Activated CD8-positive, alpha-beta T cell treated with anti-CD3 and anti-CD28 coated beads, Interleukin-2, amount 10 ng/mL, durations not matched to agents 7 days and 5 days (primary cell): ENCODE measurements at places on chromosomes 2 and 18. TPM values are rescaled to one million over a fixed set of nuclear protein-coding genes. Genes with fewer than 3 reads are reported as not detected.
A peak's percentile ranks its signal among the peaks of the same experiment; 100 is the strongest.

The C2orf66 gene
- total RNA-seq = 0.13 TPM

The OSR1 gene
- not detected for total RNA-seq

The FSIP2 gene
- total RNA-seq = 0.26 TPM

The ARHGAP15 gene
- total RNA-seq = 154 TPM

The MARCO gene
- total RNA-seq = not detected

The DGKD gene
- total RNA-seq = 94.2 TPM

The ABCG5 gene
- not detected for total RNA-seq

The STARD6 gene
- not detected for total RNA-seq

The TMEM178A gene
- not detected for total RNA-seq

The MC5R gene
- total RNA-seq = not detected

- DNase-seq = peak; percentile 65
Measured at GRCh38 chr2:203869223-203870042, 1.9 kb downstream of the CTLA4 start.

- no peak for DNase-seq
Measured at GRCh38 chr2:66836851-66837250, 401.9 kb downstream of the MEIS1 start.

DNA sequence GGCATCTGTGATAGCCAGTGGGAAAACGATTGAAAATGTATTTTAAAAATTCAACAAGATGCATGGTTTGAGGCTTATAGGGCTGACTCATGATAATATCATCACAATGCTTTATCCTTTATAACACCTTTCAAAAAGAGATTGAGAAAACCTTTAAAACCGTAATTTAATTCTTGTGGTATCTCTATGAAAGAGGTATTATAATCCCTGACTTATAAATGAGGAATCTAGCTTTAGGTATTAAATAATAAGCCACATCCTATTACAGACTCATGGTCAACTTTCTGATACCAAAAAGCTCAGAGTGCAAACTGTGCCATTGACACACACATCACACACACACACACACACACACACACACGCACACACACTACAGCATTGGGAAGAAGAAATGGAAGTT, 134.6 kb upstream of the RAB12 start:
- DNase-seq = no peak

DNA sequence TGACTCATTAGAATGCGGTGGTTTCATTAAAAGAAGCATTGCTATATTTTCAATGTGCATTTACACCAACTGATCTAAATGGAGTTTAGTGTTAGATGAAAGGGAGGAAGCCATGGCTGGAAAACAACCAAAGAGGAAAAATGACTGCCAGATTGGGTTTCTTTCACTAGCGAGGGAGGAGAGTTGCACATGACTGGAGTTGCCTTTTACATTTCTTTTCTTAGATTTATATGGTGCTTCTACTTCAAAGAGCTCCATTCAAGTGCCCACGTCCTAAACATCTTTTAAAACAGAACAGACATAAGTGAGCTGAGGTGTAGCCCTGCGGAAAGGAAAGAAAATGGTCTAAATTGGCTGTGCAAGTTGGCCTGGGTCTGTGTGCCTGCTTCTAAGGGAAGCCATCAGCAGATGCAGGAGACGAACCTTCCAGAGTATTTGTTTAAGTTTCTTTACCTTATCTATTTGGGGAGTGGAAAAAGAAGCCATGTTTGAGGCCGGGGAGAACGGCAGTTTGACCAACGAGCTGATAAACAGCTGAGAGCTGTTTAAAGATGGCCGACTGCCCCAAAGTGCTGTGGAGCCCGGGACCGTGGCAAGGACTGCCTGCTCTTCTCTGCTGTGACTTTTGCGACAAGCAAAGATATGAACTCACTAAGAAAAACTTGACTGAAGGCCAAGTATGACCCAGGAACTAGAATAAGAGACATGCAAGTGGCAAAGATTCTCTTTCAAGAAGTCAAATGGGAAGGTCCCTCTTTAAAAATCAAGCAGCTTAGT, 327.0 kb downstream of the ZNF516 start:
- no peak for DNase-seq

DNA sequence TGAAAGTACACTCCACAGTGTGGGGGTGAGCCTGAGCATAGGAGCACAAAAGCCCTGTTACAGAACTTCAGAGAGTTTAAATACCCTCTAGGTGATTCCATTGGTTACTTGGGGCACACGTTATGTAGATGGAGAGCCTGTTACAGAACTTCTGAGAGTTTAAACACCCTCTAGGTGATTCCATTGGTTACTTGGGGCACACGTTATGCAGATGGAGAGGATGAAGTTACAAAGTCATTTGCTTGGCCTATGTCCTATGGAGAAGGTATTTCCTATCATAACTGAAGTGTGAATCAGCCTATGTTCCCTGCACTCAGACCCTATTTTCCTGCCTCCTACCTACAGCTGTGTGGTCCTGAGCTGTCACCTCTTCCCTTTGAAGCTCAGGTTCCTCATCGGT, 3.8 kb upstream of the CAPN10 start:
- DNase-seq = no peak

DNA sequence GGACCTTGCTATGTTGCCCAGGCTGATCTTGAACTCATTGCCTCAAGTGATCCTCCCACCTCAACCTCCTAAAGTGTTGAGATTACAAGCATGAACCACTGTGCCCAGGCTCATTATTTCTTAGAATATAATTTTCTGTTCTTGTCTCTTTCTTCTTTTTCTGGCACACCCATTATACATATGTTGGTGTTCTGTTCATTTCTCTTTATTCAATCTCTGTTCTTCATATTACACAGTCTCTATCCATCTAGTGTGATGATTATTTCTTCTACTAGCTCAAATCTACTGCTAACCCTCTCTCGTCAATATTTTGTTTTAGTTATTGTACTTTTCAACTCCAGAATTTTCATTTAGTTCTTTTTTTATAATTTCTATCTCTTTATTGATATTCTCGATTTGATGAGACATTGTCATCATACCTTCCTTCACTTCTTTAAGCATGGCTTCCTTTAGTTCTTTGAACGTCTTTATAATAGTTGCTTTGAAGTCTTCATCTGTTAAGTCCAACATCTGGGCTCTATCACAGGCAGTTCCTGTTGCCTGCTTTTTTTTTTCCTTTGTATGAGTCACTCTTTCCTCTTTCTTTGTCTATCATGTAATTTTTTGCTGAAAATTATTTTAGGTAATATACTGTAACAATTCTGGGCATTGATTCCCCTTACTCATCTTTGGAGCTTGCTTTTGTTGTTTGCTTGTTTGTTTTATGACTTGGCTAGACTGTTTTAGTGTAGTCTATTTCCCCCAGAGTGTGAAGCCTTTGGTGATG, 196.4 kb upstream of the NABP1 start:
- DNase-seq = no peak

- DNase-seq = no peak
Measured at GRCh38 chr2:120254178-120254577, 1.5 kb downstream of the RALB start.

DNA sequence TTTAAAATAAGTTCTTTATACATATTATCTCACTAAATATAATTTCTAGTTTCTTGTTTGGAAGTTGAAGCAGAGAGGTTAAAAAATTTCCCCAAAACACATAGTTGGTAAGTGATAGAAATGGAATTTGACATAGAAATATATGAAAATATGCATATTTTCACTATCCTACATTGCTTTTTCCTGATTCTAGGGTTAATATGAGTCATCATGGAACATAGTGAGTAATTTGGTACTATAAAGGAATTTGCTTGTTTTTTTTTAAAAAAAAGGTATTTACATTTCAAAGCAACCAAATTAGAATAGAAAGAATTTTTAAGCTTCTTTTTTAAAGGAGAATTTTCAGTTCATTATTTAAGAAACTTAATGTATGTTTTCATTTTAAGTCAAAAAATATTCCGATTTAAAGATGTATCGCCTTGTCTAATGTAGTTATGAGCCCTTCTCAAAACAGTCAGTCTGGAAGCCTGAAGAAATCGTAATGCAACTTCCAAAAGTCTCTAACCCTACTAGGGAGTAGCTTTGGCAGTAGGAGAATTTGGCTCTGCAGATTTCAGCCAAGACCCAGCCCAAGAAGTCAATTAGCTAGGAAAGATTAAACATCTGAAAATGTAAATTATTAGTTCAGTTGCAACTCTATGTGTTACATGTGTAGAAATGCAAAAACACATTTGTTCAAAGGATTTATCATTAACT, 147.3 kb downstream of the RDH14 start:
- DNase-seq = no peak

- no peak for DNase-seq
Measured at GRCh38 chr2:203960811-203961210, 24.2 kb downstream of the ICOS start.

DNA sequence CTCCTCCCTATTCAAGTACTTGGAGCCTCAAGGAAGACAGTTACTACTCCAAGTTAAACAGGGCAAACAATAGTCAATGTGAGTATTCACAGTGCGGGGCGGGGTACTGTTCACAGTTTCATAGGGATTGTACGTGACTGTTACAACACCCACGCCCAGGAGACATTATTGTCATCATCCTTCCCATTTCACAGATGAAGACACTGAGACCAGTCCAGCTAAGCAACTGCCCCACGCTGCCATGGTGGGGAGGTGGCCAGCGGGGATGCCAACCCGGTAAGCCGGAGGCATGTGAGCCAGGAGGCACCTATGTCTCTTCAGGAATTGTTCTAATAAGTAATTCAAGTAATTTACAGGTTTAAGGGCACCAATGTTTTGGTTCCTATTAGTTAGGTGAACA, 982 bp downstream of the HJURP start:
- no peak for DNase-seq

DNA sequence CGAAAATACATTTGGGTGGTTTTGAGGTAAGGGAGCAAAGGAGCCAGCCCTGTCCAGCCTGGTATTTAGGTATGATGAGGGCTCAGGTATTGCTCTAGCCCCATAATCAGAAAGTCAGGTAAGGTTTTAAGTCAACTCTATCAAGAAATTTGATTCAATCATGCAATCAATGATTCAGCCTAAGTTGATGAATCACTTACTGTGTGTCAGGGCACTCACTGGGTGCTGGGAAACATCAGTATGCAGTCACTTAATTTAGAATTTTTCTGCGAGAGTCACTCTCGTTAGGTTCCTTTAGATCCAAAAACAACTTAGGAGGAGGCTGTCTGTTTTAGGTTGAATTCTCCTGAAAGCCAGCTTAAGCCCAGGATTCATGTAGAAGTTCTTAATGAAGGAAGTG, 17.7 kb upstream of the SERPINB2 start:
- DNase-seq = no peak

DNA sequence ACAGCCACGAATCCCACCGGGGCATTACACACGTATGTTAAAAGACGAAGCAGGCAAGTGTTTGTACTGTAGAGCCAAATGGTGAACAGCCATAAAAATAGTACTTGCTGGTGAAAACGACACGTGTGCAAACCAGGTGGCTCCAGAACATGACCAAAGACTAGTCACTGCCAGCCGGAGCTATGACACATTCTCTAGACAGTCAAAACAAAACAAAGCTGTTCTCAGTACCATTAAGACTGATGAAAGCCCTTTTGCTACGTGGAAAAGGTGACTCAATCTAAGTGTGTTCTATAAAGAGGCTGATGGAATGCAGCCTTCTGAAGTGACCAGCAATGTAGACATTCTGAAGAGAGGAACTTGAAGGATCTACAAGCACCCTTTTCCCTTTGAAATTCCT, 367.7 kb upstream of the NETO1 start:
- DNase-seq = no peak

DNA sequence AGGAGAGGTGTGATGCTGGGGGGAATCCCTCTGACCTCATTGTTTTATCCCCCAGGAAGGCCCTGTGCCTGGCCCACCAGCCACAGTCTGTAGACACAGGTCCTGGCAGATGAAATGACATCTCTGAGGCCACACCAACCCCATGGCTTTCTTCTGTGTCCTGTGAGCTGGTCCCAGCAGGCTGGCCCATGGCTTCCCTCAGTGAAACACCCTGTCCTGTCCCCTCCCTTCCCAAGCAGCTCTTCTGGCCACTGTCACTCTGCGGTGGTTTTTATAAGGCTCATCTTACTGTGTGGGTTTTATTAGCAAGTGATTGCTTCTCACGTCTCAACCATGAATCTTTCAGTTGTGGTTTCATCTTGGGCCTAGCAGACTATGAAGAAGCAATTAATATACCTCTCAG, 102.8 kb upstream of the STPG4 start:
- no peak for DNase-seq

- DNase-seq = no peak
Measured at GRCh38 chr2:42784204-42784880, 8.0 kb downstream of the HAAO start.

DNA sequence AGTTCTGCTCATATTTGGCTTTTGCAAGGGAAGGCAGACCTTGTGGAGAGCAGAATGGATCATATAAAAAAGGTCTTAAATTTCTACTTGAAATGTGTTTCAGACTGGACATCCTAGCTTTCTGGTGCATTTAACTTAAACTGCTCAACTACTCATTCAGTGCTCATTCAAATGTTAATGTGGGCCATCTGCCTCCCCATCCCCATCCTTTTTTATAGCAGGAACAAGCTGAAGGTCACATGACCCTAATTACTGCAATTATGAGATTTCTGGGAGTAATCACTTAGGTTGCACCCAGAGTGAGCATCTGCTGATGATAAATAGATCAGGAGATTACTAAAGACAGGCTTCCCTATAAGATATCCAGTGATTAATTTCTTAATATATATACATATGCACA, 96.1 kb downstream of the MAP2 start:
- no peak for DNase-seq

DNA sequence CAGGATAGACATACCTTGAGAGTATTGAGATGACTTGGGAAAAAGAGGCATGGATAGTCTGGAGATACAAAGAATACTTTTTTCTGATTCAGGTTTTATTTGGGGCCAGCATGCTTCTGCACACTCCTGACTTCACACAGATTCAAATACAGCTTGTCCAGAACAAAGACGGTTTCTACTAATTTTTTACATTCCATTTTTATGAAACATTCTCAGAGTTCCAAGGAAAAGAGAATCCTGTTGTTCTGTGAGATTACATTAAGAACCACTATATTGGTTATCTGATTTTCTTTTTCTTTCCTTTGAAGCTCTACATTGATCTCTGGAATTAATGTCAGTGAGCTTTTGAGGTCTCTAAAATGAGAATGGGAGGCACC, 41.0 kb downstream of the PTPRM start:
- no peak for DNase-seq

DNA sequence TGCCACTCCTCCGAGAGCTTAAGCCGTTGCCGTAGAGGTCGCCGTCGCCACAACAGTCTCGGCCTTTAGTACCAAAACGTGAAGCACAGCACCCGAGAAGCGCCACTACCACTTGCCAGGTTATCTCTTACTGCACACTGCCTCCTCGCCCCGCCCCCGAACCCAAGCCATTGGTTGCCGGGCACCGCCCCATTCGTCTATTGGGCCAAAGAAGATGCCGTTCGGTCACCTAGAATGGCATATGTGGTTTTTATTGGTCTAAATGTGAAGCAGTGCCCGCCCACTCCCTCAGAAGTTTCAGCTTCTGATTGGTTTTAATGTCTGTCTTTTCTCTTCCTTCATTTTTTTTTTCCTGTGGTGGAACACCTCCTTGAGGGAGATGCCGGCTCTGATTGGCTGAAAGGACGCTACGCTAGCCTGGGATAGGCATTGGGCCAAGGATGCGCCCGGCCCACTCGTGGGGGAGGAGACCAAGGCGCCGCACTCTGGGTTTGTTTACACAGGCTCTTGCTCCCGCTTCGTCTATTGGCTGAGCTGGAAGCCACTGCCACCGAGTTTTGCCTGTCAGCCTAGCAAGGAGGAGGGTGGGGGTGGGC, at the start of gene PAIP2B:
Gene PAIP2B, minus strand, starts transcription at position 139 of the 596 bp plus-strand sequence. CDS start 24,514 bp downstream, outside the sequence.
- DNase-seq = peak; percentile 99

- no peak for DNase-seq
Measured at GRCh38 chr2:147460155-147460554, 384.7 kb upstream of the ACVR2A start.
